ENCODE measurements at places on chromosomes 1 and 21.

DNA sequence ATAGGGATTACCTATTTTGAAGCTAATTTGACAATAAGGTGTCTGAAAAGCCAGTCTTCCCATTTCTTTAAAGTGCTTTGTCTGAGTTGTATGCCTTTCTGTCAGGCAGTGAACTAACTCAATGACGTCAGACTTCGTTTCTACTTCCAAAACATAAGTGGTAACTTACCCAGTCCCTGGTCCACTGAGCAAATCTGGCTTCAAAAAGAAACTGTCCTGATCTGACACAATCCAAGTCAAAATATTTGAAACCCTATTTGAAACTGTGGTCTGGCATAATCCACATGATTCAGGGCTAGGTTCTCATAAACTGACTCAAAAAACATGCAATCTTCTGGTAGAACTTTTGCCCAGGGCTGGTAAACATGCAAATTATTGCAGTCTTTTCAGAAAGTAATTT lies 34.0 kb downstream of the DIRAS3 start:
- DNase-seq: no peak

DNA sequence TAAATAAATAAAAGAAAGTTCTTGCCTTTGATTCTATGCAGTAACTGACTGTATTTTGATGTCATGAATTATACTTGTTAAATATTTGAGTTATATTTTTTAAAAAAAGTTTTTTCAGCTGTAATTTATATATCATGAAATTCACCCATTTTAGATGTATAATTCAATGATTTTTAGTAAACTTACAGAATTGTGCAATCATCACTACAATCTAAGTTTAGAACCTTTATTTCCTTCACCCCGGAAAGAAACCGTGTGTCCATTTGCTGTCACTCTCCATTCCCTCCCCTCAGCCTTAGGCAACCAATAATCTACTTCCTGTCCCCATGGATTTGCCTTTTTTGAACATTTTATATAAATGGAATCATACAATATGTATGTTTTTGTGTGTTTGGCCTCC lies 32.5 kb upstream of the DISC1 start:
- no peak for DNase-seq

DNA sequence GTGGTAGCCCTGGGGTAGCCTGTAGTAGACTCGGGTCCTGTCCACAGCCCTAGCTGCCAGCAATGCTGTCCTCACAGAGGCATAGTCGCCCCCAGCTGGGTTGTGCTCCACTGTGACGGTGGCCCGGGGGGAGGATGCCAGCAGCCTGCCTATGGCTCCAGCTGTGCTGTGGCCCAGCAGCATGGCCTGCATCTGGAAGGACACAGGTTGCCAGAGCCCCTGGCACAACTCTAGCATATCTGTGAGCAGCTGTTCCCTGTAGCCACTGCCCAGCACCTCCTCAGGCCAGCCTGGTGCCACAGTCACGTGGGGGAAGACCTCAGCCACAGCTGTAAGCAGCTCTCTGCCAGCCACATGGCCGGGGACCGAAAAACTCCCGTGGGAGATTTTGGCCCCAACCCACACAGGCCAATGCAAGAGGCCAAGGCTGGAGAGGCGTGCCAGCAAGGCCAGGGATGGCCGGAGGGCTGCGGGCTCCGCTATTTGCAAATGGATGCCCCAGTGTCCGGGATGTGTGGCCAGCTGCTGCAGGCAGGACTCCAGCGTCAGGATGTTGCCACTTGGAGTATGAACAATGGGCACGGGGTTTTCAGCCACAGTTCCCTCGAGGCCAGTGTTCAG lies 13.9 kb downstream of the FAM151A start:
- DNase-seq: no peak

GRCh38 chr1:56339786-56340465 lies 239.4 kb downstream of the PLPP3 start:
- DNase-seq: no peak

GRCh38 chr1:117556341-117556740 lies 49.5 kb upstream of the TENT5C start:
- no peak for DNase-seq

DNA sequence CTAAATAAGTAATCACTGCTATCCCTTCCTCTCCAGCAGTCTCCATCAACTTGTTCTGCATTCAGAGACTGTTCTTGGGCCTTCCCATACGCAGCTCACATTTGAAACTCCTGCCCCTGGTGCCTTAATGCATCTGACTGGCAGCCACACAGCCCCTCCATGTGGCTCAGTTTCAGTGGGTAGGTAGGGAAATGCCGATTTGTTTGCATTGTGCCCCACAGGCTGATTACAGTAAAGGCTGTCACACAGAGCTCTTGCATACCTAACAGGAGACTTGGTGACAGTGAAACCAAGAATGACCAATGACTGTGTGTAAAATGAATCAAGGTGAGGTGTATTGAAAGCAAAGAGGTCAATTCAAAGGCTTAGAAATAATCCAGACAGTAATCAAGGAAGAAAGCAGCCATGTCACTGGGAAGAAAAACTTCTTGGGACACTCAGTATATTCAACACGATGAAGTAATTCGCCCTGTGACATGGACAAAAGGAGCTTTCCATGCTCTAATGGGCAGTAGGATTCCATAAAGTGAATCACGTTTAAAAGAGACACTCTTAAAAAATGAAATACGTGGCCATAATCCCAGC lies 12.7 kb upstream of the B3GALNT2 start:
- no peak for DNase-seq

- peak; percentile 87 for DNase-seq
Measured at GRCh38 chr1:38559446-38560165, 300.0 kb downstream of the RRAGC start.

- DNase-seq: peak; percentile 47
Measured at GRCh38 chr1:198925567-198925966, 286.7 kb downstream of the PTPRC start.

DNA sequence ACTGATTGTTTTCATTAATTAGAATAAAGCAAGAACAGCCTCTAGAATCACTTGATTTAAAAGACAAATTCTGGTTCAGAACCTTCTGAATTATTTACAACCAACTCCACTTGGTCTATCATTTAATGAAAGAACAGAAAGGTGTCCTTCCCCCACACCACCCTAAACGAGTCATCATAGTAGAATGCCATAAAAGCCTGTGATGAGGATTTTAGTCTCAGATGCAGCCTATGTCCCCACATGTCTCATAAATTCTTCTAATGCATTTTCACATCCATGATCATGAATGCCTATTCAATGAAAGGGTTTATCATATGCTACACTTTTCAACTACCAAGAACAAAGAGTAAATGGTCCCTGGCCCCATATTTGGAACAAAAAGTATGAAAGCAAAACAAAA lies 508.1 kb downstream of the DPYD start:
- no peak for DNase-seq

DNA sequence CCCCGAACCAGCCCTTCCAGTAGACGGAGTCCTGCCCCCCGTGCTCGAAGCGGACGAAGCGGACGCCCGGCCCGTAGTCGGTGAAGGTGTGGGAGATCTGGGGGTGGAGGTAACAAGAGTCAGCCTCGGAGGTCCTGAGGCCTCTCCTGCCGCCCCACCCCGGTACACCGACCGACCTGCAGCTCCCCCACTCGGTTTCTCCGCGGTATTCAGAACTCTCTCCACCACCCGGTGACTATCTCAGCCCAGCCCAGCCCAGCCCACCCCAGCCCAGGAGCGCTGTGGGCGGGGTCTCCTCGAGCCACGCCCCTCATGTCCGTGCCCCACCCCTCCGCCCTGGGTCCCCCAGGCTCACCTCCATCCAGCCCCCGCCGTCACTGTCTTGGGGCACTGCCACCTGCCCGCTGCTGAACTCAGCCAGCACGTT lies 5.5 kb downstream of the FBXO2 start:
- DNase-seq: peak; percentile 40

DNA sequence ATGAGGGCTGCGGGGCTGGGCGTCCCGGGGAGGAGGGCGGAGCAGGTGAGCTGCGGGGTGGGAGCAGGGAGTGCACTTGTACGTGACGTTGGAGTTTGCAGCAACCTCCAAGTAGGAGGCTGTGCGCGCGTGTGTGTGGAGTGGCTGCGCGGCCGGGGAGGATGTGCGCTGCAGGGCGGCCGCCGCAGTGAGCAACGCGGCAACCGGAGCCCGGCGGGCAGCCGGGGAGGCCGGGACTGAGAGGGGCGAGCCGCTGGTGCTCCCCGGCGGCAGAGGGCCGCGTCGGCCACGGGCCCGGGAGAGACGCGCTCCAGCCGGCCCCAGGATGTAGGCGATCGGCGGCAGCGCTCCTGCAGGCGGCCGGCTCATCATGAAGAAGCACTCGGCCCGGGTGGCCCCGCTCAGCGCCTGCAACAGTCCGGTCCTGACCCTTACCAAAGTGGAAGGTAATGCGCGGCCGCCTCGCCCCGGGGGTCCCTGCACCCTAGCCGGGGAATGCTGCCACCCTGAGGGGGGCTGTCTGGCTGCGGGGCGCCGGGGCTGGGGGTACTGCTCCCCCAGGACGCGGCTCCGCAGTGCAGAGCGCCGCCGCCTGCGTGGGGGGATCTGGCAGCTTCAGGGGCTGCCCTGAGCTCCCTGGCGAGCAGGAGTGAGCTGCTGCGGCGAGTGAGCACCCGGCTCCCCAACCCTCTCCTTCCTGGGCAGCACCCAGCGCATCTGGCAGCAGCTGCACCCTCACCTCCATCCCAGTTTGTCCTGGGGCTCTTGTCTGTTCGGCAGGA lies 158.9 kb upstream of the COA6 start:
- DNase-seq: peak; percentile 45

DNA sequence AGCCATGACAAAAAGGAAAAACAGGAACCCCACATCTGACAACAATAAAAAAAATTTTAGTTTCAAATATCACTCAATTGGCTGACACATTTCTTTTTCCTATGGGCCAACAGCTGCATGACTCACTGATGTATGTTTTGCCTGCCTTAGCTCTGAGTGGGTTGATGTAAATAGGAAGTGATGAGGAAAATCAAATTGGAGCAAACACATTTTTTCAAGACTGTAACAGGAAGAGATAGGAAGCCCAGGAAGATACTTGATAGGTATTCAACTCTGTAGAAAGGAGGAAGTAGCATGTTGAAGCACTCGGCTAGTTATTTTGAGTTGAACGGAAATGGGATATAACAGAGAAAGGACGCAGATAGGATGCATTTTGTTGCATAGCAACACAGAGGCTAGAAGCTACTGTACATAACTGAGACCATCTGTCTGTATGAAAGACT lies 168.0 kb upstream of the NR5A2 start:
- no peak for DNase-seq

- DNase-seq: peak; percentile 53
Measured at GRCh38 chr1:24483441-24483840, 19.2 kb upstream of the RCAN3 start.

DNA sequence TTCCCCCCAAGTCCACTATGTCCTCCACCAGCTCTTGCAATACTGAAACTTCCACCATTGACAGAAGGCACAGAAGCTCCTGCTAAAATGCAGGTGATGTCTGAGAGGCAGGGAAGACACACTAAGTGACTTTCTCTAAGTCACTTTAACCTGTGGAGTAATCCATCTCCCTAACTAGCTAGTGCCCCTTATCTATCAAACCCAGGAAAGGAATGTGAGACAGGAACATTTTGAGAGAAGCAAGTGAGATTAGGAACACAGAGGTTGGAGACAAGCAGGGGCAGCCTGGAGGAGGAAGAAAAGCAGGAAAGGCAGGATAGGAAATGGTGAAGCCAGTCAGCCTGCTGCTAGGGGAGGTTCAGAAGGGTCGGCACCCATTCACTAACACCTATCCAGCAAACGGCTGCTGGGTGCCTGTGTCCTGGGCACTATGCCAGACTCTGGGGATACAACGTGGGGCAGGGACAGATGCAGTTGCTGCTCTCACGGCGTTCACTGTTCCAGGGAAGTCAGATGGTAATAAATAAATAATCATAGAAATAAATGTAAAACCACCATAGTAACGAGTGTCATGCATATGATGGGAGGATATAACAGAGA lies 7.0 kb downstream of the GPA33 start:
- no peak for DNase-seq

GRCh38 chr1:201400852-201401230 lies 1.7 kb upstream of the LAD1 start:
- DNase-seq: no peak

DNA sequence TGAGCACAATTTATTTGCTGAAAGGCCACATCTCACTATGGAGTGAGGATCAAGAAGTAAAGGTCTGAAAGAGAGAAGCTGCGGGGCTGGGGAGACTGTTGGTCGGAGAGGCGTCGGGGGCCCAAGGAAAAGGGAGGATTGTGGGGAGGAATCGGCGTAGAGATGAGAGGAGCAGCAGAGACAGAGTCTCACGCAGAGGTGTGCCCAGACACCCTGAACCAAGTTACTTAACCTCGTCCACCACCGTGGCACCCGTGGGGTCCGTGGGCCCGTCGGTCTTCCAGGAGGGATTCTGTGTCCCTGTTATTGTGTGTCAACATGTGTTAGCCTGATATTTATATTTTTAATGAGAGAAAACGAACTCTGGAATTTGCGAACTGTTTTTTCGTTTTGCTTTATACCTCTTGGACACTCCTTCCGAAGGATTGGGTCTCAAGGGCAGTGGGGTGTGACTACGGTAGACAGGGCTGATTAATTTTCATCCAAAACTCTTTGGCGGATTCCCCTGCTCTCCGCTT lies 3.8 kb upstream of the NBPF1 start:
- DNase-seq: no peak

- DNase-seq: peak; percentile 56
Measured at GRCh38 chr1:107474877-107475612, 334.2 kb downstream of the NTNG1 start.

DNA sequence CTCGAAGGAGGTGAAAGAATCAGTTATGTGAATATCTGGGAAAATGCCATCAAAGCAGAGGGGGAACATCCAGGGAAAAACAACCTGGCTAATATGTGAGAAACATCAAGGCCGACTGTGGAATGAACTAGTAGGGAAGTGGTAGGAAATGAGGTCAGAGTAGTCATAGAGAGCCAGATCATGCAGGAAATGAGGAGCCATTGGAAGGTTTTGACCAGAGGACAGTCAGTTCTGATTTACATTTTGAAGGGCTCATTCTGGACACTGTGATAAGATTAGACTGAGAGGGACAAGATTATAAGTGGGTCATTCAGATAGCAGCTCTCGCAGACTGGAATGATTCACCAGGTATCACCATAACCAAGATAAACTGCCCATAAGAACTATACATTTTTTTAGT lies 63.7 kb downstream of the SYT14 start:
- DNase-seq: no peak

GRCh38 chr1:65792669-65793358 lies at the start of gene PDE4B:
Gene PDE4B, plus strand, starts transcription at chr1:65792895.
- no peak for DNase-seq

- no peak for DNase-seq
Measured at GRCh38 chr21:34938089-34938764, 110.9 kb downstream of the RUNX1 start.

GRCh38 chr1:46408356-46409062 lies 14.4 kb downstream of the FAAH start:
- no peak for DNase-seq

- DNase-seq: peak; percentile 69
Measured at GRCh38 chr21:25462517-25462971, 144.7 kb downstream of the MRPL39 start.

- DNase-seq: peak; percentile 36
Measured at GRCh38 chr1:200351826-200352549, 57.8 kb downstream of the ZNF281 start.

Measured in activated CD4-positive, alpha-beta T cell treated with anti-CD3 and anti-CD28 coated beads, Interleukin-2, Interleukin-6, amounts not matched to agents 100 ng/mL and 50 ng/mL, durations not matched to agents 16 hours and 8 hours (primary cell).